Endothelial cell (in vitro differentiated cells): ENCODE measurements at places on chromosomes 2 and 18. TPM values are rescaled to one million over a fixed set of nuclear protein-coding genes. Genes with fewer than 3 reads are reported as not detected.

DNA sequence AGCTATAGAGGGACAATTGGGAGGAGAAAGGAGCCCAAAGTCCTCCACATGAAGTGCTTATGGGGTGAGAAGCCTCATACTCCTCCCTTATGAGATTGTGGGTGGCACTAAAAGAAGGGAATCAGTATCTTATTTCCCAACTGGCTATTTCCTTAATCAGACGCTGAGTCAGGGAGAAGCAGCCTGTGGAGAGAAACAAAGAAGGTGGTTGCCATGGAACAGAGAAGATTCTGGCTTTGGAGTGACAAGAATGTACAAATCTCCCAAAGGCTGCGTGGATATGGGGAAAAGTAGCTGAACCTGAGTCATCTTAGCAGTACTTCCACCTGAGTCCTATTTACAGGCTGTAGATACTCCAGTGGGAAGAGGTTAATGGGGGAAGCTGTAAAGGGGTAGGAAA, 115.8 kb upstream of the CWC22 start:
- no peak for DNase-seq

- DNase-seq, result no peak
Measured at GRCh38 chr2:11597538-11598225, 63.8 kb downstream of the GREB1 start.

DNA sequence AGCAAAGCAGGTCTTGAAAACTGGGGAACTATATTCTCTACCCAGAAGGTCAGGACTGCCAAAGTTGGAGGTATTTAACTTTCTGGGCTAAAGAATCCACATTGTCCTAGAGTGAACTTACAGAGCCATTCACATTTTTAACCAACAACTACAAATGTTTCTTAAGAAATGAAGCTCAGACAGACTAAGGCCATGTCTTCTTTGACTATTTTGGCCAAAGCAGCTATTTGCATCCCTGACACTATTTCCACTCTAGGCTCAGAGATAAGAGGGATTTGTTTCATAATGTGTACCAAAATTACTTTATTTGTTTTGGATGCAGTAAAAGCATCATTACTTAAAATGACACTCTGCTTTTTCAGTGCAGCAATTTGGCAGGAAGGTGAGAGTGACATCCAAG, 18.1 kb downstream of the PID1 start:
- no peak for DNase-seq

DNA sequence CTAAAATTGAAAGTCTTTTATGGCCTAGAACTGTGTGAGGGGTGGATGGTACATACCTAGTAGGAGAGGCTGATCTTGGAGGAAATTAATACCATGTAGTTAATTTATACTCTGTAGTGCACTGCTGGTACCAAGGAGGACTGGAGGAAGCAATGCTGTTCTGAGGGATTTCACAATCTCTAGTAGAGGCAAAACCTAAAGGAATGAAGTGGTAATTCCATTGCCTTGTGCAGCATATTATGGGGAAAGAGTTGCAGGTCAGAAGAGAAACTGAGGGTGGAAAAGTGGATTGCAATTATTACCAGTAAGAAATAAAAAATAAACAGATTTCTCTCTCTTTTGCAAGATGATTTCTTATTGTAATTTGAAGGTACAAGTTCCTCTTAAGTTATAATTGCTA, 2.2 kb downstream of the ABI2 start:
- no peak for DNase-seq

GRCh38 chr18:10284540-10285282, 169.7 kb upstream of the APCDD1 start:
- no peak for DNase-seq

DNA sequence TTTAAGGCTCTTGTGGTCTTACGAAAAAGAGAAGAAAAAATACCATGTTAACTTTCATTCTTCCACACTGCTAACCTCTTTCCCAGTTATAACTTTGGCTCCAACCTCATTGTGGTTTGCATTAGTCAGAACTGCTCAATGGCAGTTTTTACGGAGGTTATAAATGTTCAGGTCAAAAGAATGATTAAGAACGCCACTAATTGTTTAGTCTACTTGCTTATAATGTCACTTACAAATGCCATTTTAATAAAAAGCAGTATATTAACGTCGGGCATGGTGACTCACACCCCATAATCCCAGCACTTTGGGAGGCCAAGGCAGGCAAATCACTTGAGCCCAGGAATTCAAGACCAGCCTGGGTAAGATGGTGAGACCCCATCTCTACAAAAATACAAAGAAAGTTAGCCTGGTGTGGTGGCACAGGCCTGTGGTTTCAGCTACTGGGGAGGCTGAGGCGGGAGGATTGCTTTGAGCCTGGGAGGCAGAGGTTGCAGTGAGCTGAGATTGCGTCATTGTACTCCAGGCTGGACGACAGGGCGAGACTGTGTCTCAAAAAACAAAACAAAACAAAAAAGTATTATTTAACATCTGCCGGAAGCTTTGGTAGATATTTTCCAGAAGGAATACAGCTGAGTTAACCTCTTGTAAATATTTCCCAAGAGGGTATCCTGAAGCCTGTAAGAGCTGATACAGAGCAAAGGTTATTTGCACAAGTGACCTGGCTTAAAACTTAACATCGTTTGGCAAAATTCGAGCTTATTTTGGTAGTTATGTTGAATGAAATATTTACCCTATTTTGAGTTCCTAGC, 5.1 kb downstream of the AGPS start:
- DNase-seq, result no peak

GRCh38 chr2:105840933-105841332, 96.2 kb downstream of the NCK2 start:
- no peak for DNase-seq

DNA sequence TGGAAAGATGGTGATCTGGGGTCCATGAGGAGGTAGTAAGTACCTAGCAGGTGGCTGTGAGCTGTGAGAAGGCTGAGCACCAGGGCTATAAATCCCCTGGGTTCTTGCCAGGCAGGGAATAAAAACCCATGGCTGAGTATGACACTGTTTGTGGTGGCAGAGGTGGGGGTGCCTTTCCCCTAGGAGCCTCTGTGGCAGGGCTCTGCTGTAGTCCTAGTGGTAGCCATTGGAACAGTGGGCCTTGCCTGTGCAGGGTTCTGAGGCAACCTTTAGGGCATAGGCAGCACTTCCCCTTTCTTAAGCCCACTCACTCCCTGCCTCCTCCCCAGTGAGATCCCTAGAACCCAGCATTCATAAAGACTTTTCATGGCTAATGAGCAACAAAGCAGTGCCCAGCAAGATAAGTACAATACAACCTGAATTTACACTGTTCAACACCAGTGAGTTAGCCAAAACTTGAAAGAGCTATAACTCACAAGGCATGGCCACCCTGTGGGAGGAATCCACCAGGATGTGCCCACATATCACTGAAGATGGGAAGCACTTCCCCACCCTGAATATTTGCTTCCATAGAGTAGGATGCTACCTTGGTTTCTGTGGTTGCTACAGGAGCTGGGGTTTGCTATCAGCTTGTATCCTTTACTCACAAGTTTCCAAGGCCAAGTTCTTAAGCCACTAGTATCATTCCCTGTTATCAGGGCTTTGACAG, 100.9 kb upstream of the NEUROD1 start:
- no peak for DNase-seq

DNA sequence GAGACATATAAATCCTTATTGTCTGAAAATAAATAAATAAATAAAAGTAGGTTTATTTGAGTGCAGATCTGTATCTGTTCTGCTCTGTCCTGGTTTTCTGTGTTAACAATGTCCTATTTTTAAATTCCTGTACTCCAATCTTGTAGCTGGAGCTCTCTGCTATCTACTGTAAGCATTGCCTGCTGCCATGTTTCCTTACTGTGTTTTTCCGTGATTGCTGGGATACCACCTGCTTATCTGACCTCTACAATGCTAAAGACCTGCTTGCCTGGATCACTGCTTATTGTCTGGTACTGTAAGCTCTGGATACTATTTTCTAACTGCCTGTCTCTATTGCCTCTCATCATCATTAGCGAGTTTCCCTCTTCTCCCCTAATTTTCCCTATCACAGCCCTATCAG, 11.6 kb downstream of the PTPN4 start:
- DNase-seq, result no peak

DNA sequence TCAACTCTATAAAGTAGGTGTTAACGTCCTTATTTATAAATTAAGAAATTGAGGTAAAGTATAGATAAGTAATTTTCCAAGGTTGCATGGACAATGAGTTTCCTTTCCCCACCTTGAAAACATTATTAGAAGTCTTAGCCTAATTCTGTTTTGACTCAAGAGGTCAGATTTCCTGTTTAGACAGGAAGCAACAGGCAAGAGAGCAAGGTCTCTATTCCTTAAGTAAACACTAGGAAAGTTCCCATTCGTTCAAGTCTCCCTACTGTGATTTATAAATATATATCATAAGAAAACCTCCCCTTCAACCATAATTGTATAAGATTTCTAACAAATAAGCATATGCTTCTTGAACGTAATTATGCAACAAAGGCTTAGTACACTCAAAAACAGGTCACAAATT, 40.3 kb downstream of the CLASP1 start:
- DNase-seq, result no peak

The DOCK10 gene
- total RNA-seq, result 7.6 TPM

The KCTD1 gene
- total RNA-seq, result 10.6 TPM

The DDX1 gene
- 100 TPM for total RNA-seq

The EN1 gene
- total RNA-seq, result 0.87 TPM

The FKBP7 gene
- total RNA-seq, result 15.5 TPM

The ADGRF3 gene
- total RNA-seq, result 4.9 TPM

The PJVK gene
- 3.7 TPM for total RNA-seq

The IL1B gene
- not detected for total RNA-seq

The TMEM247 gene
- not detected for total RNA-seq
